ENCODE measurements at places on chromosomes 1 and 21.

GRCh38 chr21:44900559-44901251, 20.0 kb downstream of the ITGB2 start:
- DNase-seq, result no peak

DNA sequence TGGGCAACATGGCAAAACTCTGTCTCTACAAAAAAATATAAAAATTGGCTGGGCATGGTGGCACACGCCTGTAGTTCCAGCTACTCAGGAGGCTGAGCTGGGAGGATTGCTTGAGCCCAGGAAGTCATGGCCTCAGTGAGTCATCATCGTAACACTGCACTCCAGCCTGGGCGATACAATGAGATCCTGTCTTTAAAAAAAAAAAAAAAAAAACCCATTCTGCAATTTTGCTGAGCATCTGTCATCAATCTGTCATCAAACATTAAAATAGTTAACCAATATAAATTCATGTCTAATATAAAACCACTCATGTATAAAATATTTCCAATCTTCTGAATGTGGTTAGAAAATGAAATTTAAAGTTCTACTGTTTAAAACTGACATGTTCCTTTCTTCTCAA, 56.9 kb downstream of the LPAR3 start:
- DNase-seq, result no peak

DNA sequence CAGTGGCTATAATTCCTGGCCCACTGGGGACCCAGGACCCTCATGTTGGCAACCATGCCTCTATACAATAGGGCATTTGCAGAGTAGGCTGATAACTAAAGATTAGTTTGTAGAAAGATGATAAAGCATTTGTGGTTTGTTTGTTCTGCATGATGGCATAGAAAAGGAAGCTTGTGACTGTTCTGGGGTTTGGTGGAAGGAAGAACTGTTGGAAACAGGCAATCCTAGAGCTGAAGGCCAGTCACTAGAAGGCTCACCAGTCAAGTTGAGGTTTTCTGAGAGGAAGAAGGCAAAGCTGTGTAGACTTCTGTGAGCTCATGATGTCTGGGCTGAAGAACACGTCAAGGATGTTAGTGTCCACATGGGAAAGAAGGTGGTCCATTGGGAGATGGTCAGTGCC, 140.3 kb upstream of the VANGL1 start:
- no peak for DNase-seq

GRCh38 chr1:60791226-60791625, 291.1 kb upstream of the NFIA start:
- DNase-seq, result no peak

GRCh38 chr1:229253151-229253974, 17.5 kb upstream of the RAB4A start:
- peak; percentile 77 for DNase-seq

GRCh38 chr1:240499012-240499411, 112.9 kb downstream of the GREM2 start:
- DNase-seq, result no peak

DNA sequence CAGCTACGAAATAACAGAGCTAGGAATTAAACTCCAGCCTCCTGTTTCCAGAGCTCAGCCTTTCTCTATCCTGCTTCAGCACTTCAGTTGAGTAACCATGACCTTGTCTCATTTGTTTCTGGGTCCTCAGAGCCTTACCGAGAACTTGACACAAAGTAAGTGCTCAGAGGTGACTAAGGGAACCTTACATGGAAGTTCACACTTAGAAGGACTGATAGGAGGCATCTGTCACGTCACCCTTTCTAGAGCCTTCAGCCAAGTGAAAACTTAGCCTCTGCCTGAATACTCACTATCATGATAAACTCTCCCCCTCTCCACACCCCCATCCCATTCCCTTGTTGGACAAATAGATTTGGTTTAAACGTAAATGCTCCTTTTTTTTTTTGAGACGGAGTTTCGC, 9.8 kb upstream of the LUZP1 start:
- DNase-seq, result no peak

DNA sequence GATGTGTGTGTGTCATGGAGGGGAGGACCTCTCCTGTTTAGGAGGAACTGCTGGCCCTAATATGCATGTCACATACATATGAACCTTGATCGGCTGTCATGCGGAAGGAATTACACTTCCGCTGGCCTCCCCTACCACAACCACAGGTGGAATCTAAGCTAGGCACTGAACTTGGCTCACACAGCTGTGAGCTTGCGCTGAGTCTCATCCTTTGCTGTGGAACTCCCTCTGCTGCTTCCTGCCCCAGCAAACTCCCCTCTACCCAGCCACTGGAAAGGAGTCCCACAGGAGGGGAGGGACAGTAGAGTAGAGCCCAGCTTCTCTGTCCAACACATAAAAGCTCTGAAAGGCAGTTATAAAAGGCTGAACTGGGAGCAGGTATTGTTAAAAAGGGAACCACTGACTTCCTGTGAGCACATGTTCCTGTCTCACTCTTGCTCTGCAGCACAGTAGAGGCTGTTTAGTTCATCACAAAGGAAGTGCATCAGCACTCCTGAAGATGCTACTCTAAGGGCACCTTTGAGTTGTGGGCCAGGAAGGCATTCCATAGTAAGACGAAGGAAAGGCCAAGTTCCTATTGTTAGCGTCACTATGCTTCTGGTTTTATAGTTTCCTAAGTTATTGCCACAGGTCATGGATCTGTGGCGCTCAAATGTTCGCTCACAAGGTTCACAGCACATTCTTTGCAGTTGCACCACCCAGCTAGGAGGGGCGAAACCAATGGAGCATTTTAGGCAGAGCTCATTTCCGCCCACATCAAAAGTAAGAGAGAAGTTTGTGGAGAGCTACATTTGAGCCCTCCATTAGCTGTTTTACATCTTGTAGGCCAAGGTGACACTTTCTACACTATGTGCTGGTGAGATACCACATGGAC, 17.7 kb upstream of the PTPRC start:
- DNase-seq, result peak; percentile 80

- no peak for DNase-seq
Observed at GRCh38 chr1:171596705-171597104, 25.3 kb upstream of the MYOCOS start.

DNA sequence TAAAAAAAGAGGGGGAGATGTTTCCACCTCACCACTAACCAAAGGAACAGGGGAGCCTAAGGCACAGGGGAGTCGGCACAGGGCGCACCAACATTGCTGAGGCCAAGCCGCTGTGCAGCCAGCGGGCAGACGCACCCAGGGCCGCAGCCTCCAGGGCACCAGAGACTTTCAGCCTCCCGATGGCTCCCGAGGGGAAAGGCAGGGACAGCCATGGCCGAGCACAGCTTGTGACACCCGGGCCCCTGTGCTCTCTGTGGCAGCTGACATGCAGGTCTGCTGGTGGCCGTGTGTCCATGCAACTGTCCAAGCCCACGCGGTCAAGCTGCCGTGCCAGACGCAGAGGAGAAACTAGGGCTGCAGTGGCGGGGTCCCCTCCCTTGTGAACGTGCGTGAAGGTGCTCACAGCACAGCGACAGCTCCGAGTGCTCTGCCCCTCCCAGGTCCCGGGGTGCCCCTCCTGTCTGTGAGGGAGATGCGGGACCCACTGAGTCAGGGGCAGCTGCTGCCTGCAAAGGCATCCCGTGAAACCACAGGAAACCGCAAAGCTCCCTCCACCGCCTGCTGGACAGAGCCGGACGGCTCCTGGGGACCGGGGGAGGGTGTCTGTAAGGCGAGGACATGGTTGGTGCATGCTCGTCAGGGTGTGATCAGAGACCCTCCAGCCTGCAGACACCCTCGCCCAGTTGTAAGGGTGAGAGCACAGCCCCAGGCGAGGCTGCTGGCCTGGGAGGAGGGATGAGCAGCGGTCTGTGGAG, 2.5 kb downstream of the KRTAP10-11 start:
- DNase-seq, result no peak

DNA sequence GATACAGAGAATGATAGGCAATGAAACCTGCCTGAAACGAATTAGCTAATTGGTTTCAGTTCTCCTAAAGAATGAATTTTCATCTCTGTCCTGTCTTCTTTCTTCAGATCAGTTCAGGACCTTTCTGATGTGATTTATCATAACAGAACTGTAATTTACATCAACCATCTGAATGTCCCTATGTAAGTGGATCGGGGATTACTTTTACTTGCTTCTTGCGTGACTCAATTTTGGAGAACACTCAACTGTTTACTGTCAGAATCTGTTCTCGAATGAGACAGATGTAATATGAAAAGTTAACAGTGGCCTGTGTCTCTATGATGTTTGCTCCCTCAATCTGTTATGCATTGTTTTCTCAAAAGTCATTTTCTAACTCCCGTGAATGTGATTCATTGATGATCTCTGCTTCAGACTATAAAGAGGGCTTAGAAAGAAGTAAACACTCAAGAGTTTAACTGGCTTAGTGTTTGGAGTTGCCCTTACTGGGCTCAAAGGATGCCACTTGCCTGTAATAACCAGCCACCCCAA, 111.0 kb downstream of the GABPA start:
- DNase-seq, result no peak

GRCh38 chr1:52567943-52568342, 15.1 kb upstream of the TUT4 start:
- DNase-seq, result no peak

GRCh38 chr1:194289569-194290266, 1103.3 kb upstream of the B3GALT2 start:
- peak; percentile 68 for DNase-seq

- no peak for DNase-seq
Observed at GRCh38 chr1:109959974-109960744, 24.4 kb upstream of the AHCYL1 start.

DNA sequence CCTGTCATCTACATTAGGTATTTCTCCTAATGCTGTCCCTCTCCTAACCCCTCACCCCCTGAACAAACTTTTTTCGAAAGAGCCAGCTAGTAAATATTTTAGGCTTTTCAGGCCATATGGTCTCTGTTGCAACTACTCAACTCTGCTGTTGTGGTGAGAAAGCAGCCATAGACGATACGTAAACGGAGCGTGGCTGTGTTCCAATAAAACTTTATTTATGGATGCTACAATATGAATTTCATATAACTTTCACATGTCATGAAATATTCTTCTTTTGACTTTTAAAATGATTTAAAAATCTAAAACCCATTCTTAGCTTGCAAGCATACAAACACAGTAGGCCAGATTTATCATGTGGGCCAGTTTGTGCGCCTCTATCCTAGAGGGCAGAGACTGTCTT, 11.2 kb upstream of the RPS6KA1 start:
- no peak for DNase-seq

- DNase-seq, result no peak
Observed at GRCh38 chr21:42207426-42207825, 11.5 kb upstream of the ABCG1 start.

DNA sequence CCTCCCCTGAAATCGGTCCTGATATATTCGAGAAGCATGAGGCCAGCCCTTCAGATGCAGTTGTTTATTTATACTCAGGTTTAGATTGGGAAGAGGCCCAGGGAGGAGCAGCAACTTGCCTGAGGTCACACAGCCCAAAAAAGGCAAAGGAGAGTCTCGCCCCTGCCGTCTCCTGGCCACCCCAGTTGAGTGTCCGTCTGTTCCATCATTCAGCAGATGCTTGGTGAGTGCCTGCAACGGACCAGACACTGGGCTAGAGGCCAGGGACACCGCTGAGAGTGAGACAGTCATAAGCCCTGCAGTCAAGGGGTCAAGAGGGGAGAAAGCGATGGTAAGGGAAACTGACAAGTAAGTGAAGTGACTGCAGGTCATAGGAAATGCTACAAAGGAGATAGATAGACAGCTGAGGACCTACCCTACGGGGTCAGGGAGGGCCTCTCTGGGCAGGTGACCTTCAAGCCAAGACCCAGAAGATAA, 15.4 kb upstream of the SELENON start:
- DNase-seq, result no peak

DNA sequence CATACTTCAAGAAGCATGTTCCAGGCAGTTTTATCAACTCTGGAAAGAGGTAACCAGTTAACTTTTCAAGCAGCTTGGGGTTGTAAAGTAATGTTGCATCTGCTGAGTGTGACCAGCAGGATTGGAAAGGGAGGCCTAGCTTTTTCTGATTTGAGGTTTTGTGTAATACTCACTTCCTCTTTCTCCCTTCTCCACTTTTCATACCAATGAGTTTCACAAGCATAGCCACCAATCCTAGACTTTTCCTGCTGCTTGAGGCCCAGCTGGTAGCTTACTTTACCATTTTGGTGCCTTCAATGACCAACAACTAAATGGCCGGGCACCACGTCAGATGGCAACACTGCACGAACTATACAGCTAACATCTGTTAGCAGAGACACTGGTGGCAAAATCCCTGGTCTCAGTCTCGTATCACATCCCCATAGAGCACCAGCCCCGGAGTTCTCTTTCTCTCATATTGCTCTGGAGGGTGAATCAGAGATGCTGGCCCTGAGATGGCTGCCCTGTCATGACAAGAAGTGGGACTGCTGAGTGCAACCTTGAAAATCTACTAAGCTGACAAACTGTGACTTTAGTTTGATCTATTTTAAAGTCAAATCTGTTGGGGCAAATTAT, 14.8 kb upstream of the GPR88 start:
- DNase-seq, result no peak

DNA sequence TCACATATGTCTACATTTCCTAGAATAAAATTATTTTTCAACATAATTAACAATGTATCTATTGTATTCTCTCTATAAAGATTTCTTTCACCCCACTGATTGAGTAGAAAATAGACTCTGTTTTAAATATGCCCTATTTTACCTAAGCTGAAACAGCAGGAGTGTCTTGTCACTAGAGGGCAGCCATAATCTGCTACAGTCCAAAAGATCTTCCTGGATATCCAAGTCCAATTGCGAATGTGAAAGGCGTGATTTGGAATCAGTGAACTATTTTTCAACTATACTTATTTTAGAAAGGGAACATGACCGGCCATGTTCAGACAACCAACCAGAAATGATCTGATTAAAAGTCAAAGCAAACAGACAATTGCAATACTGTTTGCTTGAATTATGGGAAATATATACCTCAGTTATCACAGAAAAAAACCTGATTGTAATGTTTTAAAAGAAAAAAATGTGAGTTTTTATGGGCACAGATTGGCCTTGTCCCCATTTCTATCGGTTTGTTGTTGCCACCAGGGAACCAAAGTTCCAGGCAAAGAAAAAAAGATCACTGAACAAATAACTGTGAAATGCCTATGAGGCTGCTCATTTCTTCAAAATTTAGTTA, 1211.0 kb upstream of the ADGRL4 start:
- no peak for DNase-seq

GRCh38 chr21:16540966-16541727, 811.4 kb downstream of the USP25 start:
- DNase-seq, result no peak

DNA sequence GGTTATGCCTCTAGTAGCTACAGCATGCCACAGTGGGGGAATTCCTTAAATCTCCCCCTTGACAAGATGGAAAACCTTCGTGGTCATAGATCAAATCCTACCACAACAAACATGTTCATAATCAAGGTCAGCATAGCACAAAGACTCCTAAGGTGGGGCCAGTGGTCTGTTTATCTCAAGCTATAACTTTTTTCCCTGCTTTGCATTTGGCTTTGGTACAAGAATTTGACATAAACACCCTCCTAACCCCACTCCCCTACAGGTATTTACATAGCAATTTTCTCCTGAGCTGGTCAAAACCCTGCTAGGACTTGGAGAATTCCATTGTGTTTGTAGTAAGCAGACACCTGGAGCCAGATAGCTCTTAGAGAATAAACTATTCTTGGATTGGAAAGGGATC, 58.5 kb downstream of the HIVEP3 start:
- no peak for DNase-seq
